ENCODE measurements at places on chromosomes 6 and 20.

DNA sequence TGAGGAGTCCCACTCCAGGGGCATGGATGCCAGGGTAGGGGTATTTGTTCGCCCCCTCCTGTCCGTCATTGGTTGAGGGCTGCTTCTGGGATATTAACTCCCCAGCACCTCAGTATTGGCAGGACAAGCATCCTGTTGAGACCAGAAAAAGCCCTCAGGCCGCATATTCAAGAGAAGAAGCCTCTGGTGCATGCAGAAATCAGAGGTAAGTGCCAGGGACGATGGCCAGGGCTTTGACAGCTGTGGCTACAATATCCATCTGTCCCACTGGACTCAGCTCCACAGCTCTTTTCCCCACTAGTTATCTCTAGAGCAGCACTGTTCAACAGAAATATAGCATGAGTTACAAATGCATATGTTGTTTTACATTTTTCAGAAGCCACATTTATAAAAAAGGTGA is 651.3 kb downstream of the KIF16B start:
- no peak for DNase-seq

GRCh38 chr6:147903321-147903720 is 394.8 kb downstream of the SAMD5 start:
- no peak for DNase-seq

DNA sequence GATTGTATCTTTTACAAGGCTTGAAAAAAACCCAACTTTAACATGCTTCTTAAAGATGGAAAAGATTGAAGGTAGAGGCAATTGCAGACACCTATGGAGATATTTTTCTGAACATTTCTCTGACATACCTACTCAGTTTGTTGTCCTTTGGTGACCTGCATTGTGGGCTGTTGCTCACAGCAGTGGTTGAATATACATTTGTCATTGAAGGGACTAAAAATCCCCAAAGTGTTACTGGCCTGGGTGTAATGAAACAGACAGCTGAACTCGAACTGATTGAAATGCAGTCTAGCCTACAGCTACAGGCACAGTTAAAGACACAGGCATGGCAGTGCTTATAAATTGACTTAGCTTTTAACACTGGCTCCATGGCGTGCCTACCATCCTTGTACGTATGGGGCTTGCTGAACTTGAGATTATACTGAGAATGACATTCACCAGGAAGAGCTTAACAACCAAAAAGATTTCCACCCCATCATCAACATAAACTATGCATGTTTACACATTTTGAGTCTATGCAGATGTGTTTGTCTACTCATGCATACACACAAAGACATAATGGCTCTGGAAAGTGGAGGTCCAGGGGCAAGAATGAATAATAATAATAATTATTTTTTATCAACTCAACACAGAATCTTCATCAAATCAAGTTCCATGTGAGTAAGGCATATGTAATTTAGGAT is 83.2 kb upstream of the NOX3 start:
- DNase-seq, result no peak

DNA sequence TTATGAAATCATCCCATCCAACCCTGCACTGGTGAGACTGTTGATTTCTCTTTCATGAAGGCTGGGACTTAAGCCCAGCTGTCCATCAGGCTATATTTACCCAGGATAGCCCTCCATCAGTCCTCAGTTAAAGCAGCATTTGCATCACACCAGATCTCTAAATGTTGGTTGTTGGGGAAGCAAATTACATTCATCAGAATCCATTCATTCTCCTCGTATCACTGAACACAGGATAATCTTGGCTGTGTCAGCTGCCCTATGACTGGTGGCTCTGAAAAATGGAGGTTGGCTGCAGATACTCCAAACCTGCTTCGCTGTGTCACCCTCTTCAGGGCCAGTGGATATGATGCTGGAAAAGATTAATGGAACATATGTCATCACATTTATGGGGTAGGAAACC is 718.3 kb downstream of the KIF16B start:
- DNase-seq, result no peak

DNA sequence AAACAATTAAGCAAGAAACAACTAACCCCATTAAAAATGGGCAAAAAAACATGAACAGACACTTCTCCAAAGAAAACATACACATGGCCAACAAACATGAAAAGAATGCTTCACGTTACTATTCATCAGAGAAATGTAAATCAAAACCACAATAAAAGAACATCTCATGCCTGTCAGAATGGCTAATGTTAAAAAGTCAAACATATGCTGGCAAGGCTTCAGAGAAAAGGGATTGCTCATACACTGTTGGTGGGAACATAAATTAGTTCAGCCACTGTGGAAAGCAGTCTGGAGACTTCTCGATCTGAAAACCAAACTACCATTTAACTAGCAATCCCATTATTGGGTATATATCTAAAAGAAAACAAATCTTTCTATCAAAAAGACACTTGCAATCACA is 217.5 kb downstream of the TINAG start:
- DNase-seq, result no peak

Measured in T-helper 1 cell (primary cell).